Stimulated activated CD4-positive, alpha-beta T cell treated with anti-CD3 and anti-CD28 coated beads, Interleukin-15, amount 100 ng/mL, for 1 hour (primary cell): ENCODE measurements at places on chromosomes 7 and 10.

- DNase-seq, result no peak
Observed at GRCh38 chr7:53504914-53505313, 469.5 kb downstream of the POM121L12 start.

DNA sequence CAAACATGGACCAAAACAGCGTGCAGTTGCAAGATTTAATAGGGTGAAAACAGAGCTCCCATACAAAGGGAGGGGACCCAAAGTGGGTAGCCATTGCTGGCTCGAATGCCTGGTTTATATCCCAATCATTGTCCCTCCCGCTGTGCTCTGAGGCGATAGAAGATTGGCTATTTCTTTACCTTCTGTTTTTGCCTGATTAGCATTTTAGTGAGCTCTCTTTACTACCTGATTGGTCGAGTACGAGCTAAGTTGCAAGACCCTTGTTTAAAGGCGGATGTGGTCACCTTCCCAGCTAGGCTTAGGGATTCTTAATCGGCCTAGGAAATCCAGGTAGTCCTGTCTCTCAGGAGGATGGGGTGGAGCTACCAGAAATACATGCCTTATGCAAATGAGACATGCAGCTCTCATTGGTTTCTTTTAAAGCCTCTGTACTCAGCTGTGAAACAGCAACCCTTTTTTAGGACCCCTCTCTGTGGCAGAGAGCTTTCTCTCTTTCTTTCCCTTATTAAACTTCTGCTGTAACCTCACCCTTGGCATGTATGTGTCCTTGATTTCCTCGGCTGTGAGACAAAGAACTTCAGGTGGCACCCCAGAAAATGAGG lies 202.4 kb downstream of the CCSER2 start:
- no peak for DNase-seq

GRCh38 chr10:14975672-14976273 lies 16.6 kb downstream of the MEIG1 start:
- no peak for DNase-seq

- no peak for DNase-seq
Observed at GRCh38 chr7:74372511-74373111, 81.1 kb upstream of the GTF2IRD1 start.

DNA sequence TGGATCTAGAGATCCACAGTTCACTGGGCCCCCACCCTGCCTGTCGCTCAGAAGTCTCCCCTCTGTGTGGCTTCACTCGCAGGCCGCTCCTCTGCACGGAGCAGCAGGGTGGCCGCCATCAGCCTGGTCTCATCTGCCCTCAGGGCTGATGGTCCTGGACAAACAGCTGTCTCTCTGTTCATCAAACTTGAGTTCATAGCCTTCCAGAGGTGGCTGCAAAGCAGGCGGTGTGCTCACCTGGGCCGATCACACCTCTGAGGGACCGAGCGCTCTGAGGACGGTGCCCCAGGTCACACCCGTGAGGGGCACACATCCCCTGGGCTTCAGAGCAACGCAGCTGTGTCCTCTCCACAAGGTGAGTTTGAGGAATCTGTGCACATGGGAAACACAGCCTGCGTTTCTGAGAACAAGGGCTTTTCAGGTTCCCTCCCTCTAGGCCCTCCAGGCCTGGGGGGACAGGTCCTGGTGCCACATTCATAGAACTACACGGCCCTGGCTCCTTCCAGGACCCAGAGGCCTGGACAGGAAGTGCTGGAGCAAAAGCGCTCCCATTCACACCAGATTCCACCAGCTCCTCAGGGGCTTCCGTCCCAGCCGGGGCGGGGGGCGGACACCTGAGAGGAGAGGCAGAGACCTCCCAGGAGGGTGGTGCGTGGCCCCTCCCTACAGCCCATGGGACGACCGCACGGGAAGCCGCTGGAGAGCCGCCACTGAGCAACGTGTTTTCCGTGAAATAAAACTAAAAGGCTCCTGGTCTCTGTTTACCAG lies 31.2 kb upstream of the FAM20C start:
- DNase-seq, result no peak

GRCh38 chr10:5661043-5661442 lies 5.4 kb downstream of the ASB13 start:
- no peak for DNase-seq
